Stimulated activated CD8-positive, alpha-beta memory T cell treated with anti-CD3 and anti-CD28 coated beads, Interleukin-15, amount 100 ng/mL, for 24 hours (primary cell): ENCODE measurements at places on chromosomes 2 and 18.

DNA sequence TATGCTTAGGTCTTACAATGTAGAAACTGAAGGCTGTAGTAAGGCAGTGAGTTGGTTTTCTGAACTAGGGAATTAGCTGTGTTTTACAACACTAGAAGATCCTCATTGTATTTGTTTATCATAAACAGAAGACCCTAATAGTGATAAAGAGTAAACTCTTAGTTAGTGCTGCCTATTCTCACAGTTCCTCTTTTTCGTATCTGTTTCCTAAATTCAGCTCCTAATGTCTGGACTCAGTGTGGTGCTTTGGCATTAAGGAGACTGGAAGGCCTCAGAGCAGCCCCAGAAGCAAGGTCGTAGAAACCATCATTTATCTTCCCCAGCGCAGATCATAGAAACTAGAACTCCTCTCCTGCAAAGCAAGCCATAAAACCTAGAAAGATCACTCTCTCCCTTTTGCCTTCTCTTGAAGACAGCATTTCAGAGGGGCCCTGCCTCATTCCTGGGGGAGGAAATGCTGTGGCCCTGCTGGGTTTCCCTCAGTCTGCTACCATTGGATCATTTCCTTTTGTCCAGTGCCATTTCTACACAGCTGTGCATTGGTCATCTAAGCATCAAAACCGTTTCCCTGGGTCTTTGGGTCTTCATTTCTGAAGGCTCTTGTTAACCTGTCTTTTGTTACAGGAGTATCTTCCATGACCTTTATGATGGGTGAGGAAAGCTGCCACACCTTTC, 4.7 kb downstream of the ACP1 start:
- DNase-seq = no peak

- no peak for DNase-seq
Observed at GRCh38 chr18:709771-710170, 2.7 kb downstream of the ENOSF1 start.

DNA sequence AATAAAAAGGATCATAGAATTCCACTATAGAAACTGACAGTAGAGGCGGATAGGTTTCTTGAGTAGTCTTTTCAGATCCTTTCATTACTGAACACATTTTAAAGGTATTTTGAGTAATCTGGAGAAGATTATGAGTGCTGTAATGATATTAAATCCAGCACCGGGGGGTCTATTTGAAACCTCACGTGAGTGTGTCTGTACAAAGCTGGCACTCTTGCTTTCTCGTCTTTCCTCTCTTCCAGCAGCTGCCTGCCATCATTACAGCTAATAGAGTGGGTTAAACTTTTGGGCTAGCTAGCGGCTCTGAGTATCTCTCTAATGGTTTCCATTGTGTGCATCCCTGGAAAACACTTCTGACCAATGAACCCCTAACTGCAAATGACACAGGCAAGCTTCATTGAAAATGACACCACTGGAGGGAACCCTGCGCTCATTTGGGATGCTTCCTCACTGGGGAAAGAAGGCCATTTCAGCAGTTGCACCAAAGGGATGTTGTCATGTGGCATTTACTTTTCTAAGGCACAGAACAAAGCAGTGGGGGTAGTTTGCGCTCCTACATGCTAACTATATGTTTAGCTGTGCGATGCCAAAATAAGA, 101.0 kb downstream of the HRH4 start:
- DNase-seq = no peak

GRCh38 chr18:62982600-62983251, 267.4 kb downstream of the PHLPP1 start:
- DNase-seq = no peak

DNA sequence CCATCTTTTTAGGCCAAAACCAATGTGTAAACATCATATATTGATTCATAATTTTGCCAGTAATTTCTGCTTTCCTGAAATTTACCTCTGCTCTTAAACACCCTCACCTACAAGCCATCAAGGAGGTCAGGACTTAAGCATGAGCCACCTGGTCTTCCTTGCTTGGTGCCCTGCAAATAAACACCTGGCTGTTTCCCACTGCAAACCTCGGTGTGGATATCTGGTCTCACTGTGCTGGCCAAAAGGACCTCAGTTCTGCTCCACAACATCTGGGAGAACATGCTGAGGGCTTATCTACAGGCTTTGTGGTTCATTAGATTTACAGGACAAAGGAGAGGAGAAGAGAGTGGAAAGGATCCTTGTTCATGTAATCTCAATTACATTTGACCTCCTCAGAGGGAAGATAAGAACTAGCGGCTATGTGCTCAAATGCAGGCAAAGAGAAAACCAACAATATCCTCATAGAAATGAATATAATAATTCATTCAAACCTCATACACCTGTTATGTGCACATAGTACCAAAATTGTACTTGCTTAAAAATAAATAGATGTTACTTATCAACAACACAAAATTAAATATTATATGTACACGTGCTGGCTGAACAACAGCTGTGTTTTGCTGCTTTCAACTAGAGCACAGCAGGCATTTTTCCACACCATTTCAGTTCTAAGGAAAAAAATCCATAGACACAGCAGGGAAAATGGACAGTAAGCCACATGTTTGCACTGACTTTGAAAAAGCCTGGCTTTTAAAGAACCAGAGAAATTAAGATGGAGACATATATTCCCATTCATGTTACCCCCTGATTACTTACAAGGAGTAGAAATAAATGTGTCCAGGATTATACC, 465.1 kb downstream of the LPIN1 start:
- no peak for DNase-seq

GRCh38 chr2:140186313-140186712, 1406.1 kb upstream of the NXPH2 start:
- no peak for DNase-seq

- DNase-seq = no peak
Observed at GRCh38 chr2:173307293-173307692, 47.4 kb upstream of the CDCA7 start.

DNA sequence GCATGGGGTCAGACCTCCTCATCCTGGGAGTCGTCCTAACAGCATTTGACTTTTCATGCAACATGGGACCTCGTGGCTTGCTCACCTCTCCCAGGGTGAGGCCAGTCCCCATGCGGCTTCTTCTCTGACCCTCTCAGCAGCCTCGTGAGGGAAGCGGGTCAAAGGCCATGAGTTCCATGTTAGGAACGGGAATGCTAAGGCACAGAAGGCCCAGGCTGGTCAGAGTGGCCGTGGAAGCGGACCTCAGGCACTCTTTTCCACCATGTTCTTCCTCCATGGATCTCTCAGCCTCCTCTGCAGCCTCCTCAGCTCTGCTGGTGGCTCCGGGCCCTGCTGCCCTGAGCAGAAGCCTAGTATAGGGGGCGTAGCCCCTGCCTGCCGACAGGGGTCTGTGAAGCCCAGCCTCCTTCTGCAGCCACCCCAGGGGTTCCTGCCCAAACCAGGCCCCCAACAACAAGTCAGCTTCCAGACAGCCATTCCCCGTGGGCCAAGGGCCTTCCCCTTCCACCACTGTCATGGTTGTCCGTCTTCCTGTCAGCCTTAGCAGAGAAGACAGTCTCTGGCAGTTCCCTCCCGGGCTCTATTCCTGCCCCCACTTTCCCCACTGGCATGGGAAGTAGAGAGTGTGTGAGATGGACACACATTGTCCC, 60.0 kb upstream of the OTOF start:
- no peak for DNase-seq

DNA sequence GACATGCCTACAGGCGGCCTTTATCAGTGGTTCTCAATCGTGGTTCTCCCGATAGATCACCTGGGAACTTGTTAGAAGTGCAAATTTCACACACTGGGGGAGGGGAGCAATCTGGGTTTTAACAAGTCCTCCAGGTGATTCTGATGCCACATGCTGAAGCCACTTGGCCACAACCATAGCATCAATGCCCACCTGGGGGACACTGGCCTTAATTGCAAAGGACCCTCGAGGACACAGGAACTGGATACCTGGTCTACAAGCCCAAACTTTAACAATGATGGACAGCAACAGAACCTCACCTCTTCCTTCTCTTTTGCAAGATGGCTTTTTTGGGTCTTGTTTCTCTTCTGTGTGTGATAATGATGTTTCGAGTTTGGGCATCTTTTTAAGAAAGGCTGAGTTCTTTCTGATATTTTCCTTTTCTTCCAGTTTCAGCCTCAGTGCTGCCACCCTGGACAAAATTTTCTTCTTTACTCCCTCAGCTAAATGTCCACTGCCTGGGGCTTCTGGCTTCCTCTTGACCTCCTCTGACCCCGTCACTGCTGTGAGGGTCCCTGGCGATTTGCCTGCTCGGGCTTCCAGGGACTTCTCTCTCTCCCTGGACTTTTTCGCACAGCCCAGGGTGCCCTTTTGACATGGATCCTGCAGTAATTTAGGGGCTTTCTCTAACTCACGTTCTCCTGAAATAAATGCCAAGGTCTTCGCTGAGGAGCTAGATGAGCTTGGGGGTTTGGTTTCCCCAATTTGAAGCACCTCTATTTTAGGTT, 94.2 kb downstream of the ALPK2 start:
- no peak for DNase-seq

DNA sequence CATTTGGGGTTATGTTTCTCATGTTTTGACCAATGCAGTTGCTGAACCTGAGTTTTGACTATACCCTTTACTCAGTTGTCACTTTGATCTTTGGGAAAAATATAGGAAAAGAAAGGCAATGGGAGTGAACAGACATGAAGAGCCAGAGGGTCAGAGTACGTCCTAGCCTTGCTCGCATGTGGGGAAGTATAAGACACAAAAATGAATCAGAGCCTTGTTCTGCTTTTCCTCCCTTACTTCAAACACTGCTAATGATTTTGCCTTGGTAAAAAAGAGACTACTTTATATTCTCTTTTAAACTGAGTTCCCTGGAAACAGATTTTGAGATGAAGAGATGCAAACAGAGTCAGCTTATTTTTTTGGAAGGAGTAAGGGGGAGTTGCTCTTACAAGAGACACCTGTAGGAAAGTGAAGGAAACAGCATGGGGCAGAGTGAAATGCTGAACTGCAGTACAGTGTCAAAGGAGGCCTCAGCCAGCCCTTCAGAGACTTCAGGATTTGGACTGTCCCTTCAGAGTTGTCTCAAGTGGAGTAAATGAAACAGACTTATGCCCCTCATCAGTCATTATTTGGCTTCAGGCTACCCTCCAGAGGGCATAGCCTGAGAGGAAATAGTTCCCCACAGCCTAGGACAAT, 11.1 kb upstream of the FAP start:
- DNase-seq = no peak

DNA sequence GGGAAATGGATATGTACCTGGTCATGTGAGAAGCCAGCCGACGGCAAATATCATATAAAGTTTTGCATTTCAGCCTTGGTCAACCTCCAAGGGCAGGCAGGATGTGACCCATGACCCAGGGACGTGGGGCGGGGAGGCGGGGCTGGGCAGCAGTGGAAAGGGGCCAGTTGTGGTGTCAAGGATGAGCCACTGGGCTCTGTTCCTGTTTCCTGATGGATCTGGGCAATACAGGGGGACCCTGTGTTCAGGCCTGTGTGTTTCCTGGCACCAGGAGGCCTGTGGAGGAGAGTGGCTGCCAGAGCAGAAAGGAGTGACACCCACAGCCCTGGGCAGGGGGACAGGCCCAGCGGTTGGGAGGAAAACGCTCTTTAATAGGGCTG, 106.9 kb downstream of the GATA6 start:
- no peak for DNase-seq

GRCh38 chr18:413233-413632, 87.3 kb downstream of the COLEC12 start:
- no peak for DNase-seq

DNA sequence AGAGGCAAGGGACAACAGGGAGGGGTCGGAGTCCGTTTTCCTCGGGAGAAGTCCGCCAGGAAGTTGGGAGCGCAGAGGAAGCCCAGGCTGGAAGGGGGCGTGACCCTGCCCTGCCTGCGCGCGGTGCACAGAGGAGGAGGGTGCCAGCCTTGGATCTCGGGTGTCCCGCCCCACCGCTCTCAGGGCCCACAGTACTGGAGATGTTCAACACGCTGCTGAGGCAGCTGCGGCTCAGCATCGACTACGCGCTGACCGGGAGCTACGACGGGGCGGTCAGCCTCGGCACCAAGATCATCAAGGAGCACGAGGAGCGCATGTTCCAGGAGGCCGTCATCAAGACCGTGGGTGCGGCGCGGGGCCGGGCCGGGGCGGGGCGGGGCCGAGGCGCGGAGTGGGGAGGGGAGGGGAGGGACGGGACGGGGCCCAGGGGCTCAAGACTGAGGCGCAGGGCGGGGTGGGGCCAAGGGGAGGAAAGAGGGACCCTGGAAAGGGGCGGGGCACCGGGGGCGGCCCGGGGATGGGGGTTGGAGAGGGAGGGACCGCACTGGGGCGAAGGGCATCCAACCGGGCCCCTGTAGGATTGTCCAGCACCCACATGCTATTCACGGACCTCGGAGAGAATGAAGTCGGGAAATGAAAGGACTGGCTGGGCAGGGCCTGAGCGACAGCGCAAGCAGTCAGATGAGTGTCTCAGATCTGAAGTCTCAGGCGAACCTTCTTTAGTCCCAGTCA, 36.6 kb downstream of the POMC start:
- DNase-seq = no peak

GRCh38 chr2:101809698-101810097, 112.2 kb downstream of the MAP4K4 start:
- DNase-seq = no peak

- no peak for DNase-seq
Observed at GRCh38 chr2:32611366-32611765, 16.5 kb upstream of the TTC27 start.
